ENCODE measurements at places on chromosomes 12 and 14.

DNA sequence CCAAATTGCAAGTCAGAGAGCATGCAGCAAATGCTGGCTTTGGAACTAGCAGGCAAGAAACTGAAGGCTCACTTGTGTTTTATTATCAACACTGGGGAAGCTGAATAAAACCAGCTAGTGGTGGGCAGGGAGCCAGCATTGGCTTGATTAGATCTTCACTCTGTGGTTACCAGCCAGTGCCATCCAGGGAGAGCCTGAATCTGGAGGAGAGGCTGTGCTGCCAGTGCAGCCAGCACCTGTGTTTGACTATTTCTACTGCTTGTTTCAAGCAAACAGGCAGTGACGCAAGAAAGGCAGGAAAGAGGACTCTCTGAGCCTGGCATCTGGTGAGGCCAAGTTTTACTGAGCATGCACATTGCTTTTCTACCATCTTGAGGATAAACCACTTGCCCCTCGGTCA is 247.0 kb downstream of the PHLDA1 start:
- DNase-seq = no peak

GRCh38 chr12:108645686-108646599 is 12.2 kb upstream of the SELPLG start:
- DNase-seq = no peak

DNA sequence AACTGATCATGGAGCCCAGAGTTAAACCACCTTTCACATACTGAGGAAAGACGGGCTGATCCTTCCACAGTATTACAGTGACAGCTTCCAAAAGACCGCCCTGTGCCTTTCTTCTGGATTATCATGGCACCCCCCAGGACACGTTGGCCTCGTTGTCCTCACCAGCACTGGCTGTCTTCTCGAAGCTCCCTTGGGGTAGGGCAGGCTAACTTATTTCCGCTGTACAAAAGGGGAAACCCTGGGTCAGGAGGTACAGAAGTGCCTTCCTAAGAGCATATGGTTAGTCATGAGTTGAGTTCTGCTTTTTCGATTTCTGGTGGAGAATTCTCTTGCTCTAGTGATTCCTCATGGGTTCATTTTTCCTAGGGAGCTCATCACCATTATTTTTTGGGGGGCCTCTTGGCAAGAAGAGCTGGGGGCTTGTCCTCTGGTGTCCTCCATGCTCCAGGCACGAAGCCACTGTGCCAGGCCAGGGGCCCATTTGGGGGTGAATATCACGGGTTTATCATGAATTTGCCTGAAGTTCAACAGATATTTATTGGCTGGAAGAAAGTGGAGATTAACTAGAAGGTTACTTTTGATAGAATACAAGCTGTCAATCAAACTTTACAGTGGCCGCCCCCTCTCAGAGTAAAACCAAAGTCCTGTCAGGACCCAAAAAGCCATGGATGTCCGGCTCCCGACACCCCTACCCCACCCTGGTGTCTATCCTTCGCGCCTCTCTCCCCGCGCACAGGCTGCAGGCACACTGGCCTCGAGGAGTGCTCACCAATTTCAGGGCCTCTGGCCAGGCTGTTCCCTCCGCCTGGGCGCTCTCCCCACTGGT is 8.8 kb upstream of the TRAF3 start:
- DNase-seq = no peak

DNA sequence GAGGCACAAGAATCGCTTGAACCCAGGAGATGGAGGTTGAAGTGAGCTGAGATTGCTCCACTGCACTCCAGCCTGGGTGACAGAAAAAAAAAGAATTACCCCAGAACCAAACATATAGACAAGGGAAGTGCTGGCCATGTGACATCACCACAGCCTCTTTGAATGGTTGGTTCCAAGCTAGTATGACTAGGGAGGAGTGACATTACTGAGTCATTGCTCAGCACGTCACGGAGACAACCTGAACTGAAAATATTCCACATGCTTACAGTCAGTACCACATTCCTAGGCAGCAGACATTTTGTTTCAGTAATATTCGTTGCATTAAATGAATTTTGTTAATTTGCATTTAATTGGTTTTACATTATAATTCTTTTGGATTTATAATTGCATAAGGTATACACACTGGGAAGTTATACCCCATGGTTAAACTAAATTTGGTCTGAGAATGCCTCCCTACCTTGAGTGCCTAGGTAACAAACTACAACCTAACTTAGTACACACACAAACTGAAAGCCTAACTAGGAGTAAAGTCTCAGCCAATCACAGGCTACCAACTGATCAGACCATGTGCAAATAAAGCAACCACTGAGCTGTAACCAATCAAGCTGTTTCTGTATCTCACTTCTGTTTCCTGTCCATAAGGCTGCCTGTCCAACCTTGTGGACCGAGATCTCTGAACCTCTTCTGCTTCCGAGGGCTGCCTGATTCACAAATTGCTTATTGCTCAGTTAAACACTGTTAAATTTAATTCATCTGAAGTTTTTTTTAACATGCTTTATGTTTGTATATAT is 164.4 kb downstream of the CAND1 start:
- no peak for DNase-seq

DNA sequence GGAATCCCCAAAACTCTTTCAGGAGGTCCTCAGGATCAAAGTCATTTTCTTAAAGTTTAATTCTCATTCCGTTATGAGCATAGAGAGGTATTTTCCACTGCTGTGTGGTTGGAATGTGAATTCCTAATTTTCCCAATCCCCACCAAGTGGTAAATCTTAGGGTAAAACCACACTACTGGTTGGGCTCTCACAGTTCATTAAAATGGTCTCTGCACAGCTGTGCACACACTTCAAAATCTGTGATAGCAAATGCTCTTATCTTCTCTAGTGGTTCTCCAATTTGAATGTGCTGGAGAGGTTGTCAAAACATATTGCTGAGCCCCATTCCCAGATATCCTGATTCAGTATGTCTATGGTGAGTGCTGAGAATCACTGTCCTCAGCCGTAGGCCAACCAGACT is 189.1 kb downstream of the BMP4 start:
- no peak for DNase-seq

All from activated naive CD4-positive, alpha-beta T cell treated with anti-CD3 and anti-CD28 coated beads, Interleukin-2, amount 50 U/mL, for 72 hours (primary cell).